ENCODE measurements at places on chromosomes 12 and 14. TPM values are rescaled to one million over a fixed set of nuclear protein-coding genes. Genes with fewer than 3 reads are reported as not detected.

- DNase-seq = no peak
These were observed 41.4 kb downstream of the PTPRQ start for GRCh38 chr12:80485222-80485987.

DNA sequence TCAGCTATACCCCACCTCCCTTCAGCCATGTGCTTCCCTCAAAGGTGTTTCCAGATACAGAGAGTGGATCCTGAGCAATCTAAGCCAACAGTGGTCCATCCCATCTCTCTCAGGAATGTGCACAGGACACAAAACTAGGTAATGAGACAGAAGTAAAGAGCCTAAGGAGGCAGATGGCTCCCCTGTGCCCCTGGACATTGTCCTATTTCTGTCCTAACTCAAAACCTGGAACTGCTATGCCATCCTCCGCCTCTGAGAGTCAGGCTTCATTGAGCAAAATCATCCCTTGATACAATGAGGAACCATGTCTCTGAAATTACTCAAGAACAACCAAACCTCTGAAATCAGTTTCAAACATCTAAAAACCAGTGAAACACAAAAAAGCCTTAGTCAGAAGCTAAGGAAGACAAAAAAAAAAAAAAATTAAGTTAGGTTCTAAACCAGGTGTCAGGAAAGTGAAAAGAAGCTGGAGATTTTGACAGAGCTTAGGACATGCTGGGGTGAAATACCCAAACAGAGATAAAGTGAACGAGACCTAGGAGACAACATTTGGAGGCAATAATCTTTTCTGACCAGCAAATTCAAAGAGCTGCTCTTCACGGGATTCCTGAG is 200.3 kb upstream of the PLEKHG7 start:
- no peak for DNase-seq

DNA sequence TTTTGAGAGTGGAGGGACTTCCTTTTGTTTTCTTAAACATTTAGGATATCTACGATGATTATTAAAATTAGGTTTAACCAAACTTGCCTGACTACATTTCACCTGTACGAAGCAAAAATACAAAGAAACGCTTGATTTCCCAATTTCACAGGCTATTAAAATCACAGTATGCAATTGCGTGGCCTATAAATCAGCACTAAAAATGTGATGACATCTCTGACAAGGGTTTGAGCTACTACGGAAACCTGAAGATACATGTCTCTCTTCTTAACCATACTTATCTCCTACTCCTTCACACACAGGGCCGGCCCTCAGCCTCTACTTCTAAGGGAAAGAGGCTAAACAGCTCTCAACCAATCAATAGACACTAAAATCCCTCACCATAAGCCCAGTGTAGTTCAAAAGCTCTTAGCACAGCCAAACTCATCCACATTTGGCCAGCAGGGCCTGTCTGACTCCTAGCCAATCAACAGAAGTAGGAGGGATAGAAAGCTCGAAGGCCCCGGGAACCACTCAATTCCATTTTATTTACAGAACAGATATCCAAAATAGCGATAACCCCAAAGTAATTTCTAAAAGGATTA is 137.3 kb downstream of the FOXN3 start:
- no peak for DNase-seq

DNA sequence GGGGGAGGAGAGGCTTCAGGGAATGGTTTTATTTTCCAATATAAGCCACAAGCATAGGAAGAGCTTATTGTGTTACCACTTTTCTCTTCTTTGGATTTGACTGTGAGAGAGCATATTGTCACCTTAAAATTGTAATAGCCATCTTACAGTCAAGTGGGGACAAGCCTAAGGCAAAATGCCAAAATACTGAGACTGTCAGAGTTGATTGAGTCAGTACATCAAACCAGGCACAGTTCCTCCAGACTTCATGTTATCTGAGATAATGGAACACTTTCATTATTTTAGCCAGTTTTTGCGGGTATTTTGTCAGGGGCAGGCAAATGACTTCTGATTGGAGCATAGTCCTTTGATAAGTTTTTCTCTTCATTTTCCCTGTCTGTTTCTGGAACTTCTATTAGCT is 19.5 kb upstream of the NUBPL start:
- no peak for DNase-seq

GRCh38 chr14:77544571-77544970 is 46.0 kb upstream of the ISM2 start:
- no peak for DNase-seq

The DICER1 gene
- 73.9 TPM for total RNA-seq

The VRTN gene
- total RNA-seq = 108 TPM

The KLRC2 gene
- not detected for total RNA-seq
